Activated CD4-positive, alpha-beta T cell treated with anti-CD3 and anti-CD28 coated beads for 36 hours (primary cell): ENCODE measurements at places on chromosomes 11 and 22. TPM values are rescaled to one million over a fixed set of nuclear protein-coding genes. Genes with fewer than 3 reads are reported as not detected.

DNA sequence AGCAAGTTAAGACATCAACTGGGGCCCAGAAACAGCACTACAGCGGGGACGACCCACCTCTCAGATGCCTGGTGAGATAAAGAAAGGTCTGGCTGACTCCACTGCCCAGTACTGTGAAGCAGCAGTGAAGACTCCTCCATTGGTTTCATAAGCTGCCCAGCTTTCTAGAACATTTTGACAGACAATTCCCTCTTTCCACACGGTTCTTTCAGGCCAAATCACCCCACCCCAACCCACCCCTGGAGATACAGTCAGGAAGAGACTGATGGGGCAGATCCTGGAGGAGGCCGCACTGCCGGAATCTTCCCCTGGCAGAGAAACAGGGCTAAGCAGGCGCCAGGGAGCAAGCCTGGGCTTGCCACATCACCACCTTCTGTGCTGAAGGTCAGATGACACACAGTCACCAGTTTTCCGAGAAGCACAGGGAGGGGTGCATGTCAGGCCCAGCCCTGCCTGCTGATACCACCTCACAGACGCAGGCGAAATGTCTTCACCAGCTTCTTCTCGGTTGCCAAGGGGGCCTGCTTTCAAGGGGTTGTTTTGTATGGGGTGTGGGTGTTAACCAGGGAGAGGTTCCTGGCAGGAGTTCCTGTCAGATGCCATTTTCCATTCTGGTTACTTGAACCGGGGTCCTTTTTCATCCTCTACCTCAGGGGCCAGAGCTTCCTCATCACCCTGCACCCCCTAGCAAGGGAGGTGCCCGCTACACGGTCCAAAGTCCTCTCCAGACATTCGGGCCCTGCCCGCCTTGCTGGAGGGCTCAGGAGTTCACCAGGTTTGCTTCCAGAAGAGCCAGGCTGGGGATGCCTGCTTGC lies 1.4 kb upstream of the NEAT1 start:
- DNase-seq: peak; percentile 95
- H3K4me3 ChIP-seq: peak overlapping the region; percentile 100
- H3K27me3 ChIP-seq: peaks cover 6% of the 10 kb centered on the region
- H3K36me3 ChIP-seq: peaks cover 46% of the 10 kb centered on the region
- H3K4me1 ChIP-seq: peaks cover 36% of the 10 kb centered on the region
- H3K27ac ChIP-seq: peak overlapping the region; percentile 99

GRCh38 chr11:45664376-45665205 lies 831 bp downstream of the CHST1 start:
- peaks cover 5% of the 10 kb centered on the region for H3K4me1 ChIP-seq
- peak; percentile 17 for DNase-seq
- no peak overlapping the region for H3K4me3 ChIP-seq
- no peaks in the 10 kb centered on the region for H3K36me3 ChIP-seq

- peaks cover 15% of the 10 kb centered on the region for H3K27me3 ChIP-seq
- no peaks in the 10 kb centered on the region for H3K36me3 ChIP-seq
- H3K27ac ChIP-seq: no peak overlapping the region
Measured at GRCh38 chr11:20193307-20193706, 33.0 kb upstream of the DBX1 start.

- H3K4me3 ChIP-seq: no peak overlapping the region
- H3K27me3 ChIP-seq: no peaks in the 10 kb centered on the region
- no peak for DNase-seq
- no peaks in the 10 kb centered on the region for H3K4me1 ChIP-seq
Measured at GRCh38 chr11:97290464-97291041, 900.7 kb downstream of the JRKL start.

DNA sequence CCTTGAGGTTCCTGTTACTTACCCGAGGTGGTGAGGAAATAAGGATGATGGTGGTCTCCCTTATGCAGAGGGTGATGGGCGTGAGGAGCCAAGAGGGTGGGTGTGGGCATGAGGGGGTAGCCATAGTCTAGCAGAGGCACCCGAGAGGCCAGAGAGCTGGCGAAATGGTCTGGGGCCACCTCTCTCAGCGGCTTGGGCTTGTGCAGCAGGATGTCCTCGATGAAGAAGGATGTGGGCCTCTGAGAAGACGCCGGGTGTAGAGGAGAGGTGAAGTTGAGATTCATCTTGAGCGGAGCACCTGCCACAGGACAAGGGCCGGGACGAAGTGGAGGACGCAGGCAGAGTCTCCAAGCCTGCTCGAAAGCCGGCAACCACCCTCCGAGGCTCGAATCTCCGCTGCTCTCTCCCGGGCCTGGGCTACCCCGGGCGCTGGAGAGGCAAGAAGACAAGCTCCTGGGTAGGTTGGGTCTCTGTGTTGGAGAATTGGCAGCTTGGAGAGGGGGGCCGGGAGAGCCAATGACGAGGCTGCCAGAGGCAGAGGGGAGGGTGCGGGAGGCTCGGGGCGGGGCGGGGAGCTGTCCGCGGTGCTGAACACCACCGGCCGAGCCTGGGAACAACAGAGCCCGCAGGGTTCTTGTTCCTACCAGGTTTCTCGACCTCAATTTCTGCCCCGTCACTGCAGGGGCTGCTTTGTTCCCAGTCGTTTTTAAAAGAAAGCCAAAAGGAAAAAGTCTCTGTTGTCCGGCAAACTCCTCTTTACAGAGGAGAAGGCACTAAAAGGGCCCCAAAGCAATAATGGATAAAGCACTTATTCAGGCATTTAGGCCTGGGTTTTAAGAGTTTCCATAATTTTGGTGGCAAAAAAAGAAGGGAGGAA lies at the start of gene BSX:
Gene BSX, minus strand, starts transcription at position 447 of the 877 bp plus-strand sequence. Its CDS starts 163 bp downstream, at position 284.
- peaks cover 29% of the 10 kb centered on the region for H3K4me1 ChIP-seq
- H3K27ac ChIP-seq: no peak within 1 kb of the TSS
- peak; percentile 75 for DNase-seq
- no peak within 1 kb of the TSS for H3K4me3 ChIP-seq
- H3K36me3 ChIP-seq: peaks cover 2% of the 10 kb centered on the region
- peaks cover 79% of the 10 kb centered on the region for H3K27me3 ChIP-seq

DNA sequence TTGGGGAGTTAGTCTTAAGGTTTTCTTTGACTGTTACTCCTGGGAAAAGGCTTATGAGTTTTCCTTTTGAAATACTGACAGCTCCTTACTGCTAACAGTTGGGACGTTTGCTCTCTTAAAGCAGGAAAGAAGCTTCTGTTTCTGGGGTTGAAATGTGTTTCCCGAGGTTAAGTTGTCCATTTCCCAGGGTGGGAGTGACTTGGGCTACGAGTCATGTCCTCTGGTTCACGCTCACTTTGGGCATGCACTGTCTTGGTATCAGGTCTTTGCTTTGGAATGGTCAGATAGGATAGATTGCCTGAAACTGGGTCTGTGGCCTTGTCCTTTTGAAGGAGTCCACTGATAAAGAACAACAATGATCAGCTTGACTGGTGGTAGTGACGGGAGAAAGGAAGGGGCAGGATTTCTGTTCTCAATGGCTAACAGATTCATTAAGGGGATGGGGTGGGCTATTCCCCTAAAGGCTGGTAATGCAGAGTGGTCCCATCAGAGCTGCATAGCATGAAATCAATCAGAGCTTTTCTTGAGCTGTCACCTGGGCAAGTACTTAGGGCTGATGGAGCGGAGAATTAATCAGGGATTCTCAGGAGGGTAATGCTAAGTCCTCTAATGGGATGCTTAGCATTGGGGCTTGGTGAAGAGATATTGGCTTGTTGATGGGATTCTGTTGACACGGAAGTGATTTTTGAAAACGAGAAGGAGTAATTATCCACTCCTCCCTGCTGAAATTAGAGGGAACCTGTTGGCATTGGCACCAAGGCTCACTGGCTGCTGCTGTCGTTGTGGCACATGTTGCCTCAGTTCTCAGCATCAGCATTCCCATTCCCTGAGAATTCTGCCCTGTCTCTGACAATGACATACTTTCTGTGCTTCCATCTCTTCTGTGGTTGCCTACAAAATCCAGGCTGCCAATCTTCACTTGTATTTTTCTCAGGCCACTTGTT lies 81.6 kb downstream of the TEAD1 start:
- no peaks in the 10 kb centered on the region for H3K36me3 ChIP-seq
- H3K4me3 ChIP-seq: no peak overlapping the region
- peaks cover 5% of the 10 kb centered on the region for H3K27me3 ChIP-seq
- no peak for DNase-seq
- H3K4me1 ChIP-seq: no peaks in the 10 kb centered on the region

DNA sequence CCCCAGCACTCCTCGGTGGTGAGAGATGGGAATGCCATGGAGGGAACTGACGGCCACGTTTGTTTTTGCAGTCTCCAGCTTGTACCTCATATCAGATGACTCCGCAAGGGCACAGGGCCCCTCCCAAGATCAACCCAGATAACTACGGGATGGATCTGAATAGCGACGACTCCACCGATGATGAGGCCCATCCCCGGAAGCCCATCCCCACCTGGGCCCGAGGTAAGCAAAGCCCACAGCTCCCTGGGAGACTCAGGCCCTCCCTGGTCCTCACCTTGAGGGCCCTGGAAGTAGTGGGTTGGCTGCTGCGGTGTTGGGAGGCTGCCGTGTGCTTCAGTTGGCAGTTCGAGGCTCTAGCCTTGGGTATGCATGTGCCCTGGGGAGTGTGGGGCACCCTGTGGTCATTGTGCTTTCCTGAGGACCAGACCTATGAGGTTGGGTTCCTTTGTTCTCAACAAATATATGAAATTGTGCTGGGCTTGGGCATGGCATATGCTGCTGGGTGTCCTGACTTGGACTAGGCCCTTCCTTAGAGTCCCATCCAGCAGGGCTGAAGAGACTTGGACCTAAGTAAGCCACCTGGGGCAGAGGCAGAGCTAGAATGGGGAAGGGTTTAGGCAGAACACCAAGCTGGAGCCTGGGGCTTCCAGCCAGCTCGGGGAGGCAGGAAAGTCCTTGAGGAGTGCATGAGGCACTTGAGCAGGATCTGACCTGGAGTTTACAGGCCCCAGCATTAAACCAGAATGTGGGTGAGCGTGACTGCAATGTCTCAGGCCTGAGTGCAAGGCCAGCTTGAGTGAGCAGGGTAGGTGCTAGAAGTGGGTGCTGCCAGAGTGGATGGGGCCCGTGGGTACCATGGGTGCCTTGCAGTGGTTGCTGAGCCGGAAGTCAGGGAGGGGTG lies 26.4 kb downstream of the INCENP start:
- no peak overlapping the region for H3K27ac ChIP-seq
- H3K4me1 ChIP-seq: no peaks in the 10 kb centered on the region
- no peak for DNase-seq
- no peak overlapping the region for H3K4me3 ChIP-seq
- H3K36me3 ChIP-seq: peaks cover 51% of the 10 kb centered on the region

- H3K4me1 ChIP-seq: no peaks in the 10 kb centered on the region
- DNase-seq: no peak
- H3K4me3 ChIP-seq: no peak overlapping the region
- no peaks in the 10 kb centered on the region for H3K36me3 ChIP-seq
- no peaks in the 10 kb centered on the region for H3K27me3 ChIP-seq
- H3K27ac ChIP-seq: no peak overlapping the region
Measured at GRCh38 chr22:38431266-38432010, 23.6 kb downstream of the KCNJ4 start.

The KIAA0930 gene
- total RNA-seq: 29.6 TPM
